Trophoblast cell (in vitro differentiated cells and primary cell): ENCODE measurements at places on chromosomes 7 and 10.

GRCh38 chr10:15096661-15097010 is 519 bp upstream of the RPP38 start:
- peaks cover 6% of the 10 kb centered on the region for H3K4me1 ChIP-seq
- H3K27me3 ChIP-seq, result no peaks in the 10 kb centered on the region
- H3K4me3 ChIP-seq, result peak overlapping the region; percentile 75
- peaks cover 5% of the 10 kb centered on the region for H3K36me3 ChIP-seq
- no peak for DNase-seq
- no peak overlapping the region for H3K27ac ChIP-seq

DNA sequence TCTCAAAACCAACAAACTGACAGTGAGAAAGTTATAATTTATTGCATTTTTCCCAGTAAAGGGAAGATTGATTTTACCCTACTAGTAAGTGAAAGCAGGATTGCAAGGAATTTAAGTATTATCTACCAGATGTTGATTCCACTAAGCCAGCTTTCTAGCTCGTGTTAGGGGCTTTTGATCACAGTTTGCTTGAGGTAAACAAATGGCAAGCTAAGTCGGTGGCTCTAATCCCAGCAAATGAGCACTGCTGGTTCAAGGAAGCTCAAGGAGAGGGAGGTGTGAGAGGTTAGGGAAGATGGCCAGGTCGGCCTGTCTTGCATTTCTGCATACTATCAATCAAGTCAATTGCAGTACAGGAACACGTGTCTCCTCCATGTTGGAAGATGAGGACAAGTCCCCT is 448.7 kb upstream of the POM121L12 start:
- H3K36me3 ChIP-seq, result no peaks in the 10 kb centered on the region
- DNase-seq, result no peak
- H3K4me3 ChIP-seq, result no peak overlapping the region
- H3K27me3 ChIP-seq, result no peaks in the 10 kb centered on the region

DNA sequence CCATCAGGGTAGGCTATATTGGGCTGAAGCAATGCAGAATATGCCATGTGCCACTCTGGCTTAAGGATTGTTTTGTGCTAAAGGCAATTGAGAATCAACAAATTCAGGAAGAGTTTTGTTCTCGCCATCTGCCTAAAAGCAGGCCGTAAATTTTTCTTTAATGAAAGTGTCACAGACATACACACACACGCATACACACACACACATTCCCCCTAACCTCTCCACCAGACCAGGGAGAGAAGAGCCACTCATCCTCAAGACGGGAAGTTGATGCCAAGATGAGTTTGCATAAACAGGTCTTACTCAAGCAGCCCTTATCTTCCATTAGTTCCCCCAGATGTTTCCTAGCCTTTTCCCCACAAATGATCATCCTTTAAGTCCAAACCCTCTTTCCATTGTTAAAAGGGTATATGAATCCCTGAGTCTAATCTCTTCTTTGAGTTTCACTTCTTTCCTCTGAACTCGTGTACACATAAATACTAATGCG is 59.6 kb upstream of the TRIM24 start:
- no peaks in the 10 kb centered on the region for H3K36me3 ChIP-seq
- H3K4me1 ChIP-seq, result no peaks in the 10 kb centered on the region
- H3K27ac ChIP-seq, result no peak overlapping the region
- H3K4me3 ChIP-seq, result no peak overlapping the region

- no peaks in the 10 kb centered on the region for H3K27me3 ChIP-seq
- no peaks in the 10 kb centered on the region for H3K4me1 ChIP-seq
- H3K27ac ChIP-seq, result no peak overlapping the region
- no peak overlapping the region for H3K4me3 ChIP-seq
- no peak for DNase-seq
Measured at GRCh38 chr10:60003651-60004523, 97.5 kb upstream of the CCDC6 start.

- no peaks in the 10 kb centered on the region for H3K27me3 ChIP-seq
- H3K4me1 ChIP-seq, result no peaks in the 10 kb centered on the region
- H3K27ac ChIP-seq, result no peak overlapping the region
- peaks cover 18% of the 10 kb centered on the region for H3K36me3 ChIP-seq
- no peak for DNase-seq
- H3K4me3 ChIP-seq, result no peak overlapping the region
Measured at GRCh38 chr10:90889636-90890035, 17.9 kb downstream of the RPP30 start.

- DNase-seq, result no peak
- H3K27me3 ChIP-seq, result no peaks in the 10 kb centered on the region
- H3K4me3 ChIP-seq, result no peak overlapping the region
- no peaks in the 10 kb centered on the region for H3K36me3 ChIP-seq
Measured at GRCh38 chr7:94442639-94443038, 47.9 kb downstream of the COL1A2 start.

- no peak overlapping the region for H3K4me3 ChIP-seq
- no peaks in the 10 kb centered on the region for H3K27me3 ChIP-seq
- no peak overlapping the region for H3K27ac ChIP-seq
- no peaks in the 10 kb centered on the region for H3K4me1 ChIP-seq
- DNase-seq, result no peak
- H3K36me3 ChIP-seq, result no peaks in the 10 kb centered on the region
Measured at GRCh38 chr10:34092891-34093290, 722.2 kb downstream of the PARD3 start.

GRCh38 chr10:4511509-4511908 is 314.5 kb upstream of the AKR1E2 start:
- no peaks in the 10 kb centered on the region for H3K27me3 ChIP-seq
- no peaks in the 10 kb centered on the region for H3K36me3 ChIP-seq
- no peak overlapping the region for H3K27ac ChIP-seq
- no peaks in the 10 kb centered on the region for H3K4me1 ChIP-seq

DNA sequence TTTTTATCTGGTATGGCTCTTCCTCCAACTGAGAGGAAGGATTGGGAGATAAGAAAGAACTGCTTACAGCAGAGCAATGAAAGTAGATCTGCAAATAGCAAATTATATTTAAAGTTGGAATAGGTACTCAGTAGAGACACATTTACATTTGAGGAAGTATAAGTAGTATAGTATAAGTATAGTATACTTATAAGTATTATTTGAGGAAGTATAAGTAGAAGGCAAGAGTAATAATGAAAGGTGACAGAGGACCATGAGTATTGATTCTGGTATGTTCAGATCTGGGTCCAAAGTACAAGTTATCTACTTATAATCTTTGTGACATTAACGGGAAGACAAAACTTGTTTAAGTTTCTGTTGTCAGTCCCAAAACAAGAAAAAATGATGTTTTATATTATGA is 527.6 kb upstream of the SORCS1 start:
- no peaks in the 10 kb centered on the region for H3K4me1 ChIP-seq
- H3K36me3 ChIP-seq, result no peaks in the 10 kb centered on the region
- H3K4me3 ChIP-seq, result no peak overlapping the region
- no peak overlapping the region for H3K27ac ChIP-seq

GRCh38 chr10:30820261-30820991 is 190.9 kb upstream of the LYZL2 start:
- H3K27me3 ChIP-seq, result no peaks in the 10 kb centered on the region
- no peak overlapping the region for H3K4me3 ChIP-seq
- no peak for DNase-seq
- H3K36me3 ChIP-seq, result no peaks in the 10 kb centered on the region
- H3K4me1 ChIP-seq, result no peaks in the 10 kb centered on the region

GRCh38 chr7:105578496-105578895 is 2.8 kb downstream of the EFCAB10 start:
- no peak for DNase-seq
- no peak overlapping the region for H3K27ac ChIP-seq
- H3K36me3 ChIP-seq, result no peaks in the 10 kb centered on the region
- H3K4me1 ChIP-seq, result peaks cover 2% of the 10 kb centered on the region

DNA sequence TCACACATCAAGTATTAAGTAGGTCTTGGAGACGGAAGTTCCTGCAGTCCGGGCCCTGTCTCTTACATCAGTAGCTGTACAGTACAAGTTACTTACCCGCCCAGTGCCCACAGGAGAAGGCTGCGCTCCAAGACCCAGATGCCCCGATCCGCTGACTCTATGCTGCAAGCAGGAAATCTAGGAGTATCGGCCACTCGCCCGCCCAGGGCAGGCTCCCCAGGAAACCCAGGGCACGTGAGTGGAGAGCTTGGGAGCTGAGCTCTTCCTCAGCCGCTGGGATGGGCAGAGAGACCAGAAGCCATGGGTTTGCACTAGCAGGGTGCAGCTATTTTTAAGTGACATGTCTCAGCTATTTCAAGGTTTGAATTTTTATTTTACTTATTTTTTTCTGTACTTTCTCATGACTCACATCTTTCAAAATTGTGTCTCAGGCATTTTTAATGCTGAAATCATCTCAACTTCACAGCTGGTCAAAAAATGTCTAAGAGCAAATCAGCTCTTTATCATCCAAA is 1.9 kb upstream of the GPER1 start:
- no peak overlapping the region for H3K4me3 ChIP-seq
- no peaks in the 10 kb centered on the region for H3K27me3 ChIP-seq
- no peak for DNase-seq
- peaks cover 2% of the 10 kb centered on the region for H3K36me3 ChIP-seq

DNA sequence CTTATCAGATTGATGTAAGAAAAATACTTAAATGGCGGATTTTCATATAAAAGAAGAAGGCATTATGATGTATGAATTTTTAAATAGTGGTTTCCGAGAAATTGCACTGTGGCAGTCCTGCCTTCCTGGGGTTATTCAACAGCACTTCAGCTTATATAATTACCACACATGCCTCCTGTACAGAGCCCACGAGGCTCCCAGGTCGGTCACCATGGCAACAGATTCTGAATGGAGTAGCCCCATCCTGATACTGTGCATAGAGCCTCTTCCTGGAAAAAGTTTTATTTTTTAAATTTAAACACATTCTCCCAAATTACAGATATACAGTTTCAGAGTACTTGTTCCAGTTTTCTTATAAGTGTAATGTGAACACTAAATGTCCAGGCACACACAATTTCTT is 15.9 kb upstream of the ASB4 start:
- H3K36me3 ChIP-seq, result no peaks in the 10 kb centered on the region
- no peaks in the 10 kb centered on the region for H3K27me3 ChIP-seq
- no peak for DNase-seq
- H3K27ac ChIP-seq, result no peak overlapping the region
- H3K4me1 ChIP-seq, result no peaks in the 10 kb centered on the region

- H3K36me3 ChIP-seq, result no peaks in the 10 kb centered on the region
- DNase-seq, result no peak
- H3K4me1 ChIP-seq, result no peaks in the 10 kb centered on the region
- H3K4me3 ChIP-seq, result no peak overlapping the region
- H3K27me3 ChIP-seq, result no peaks in the 10 kb centered on the region
- H3K27ac ChIP-seq, result no peak overlapping the region
Measured at GRCh38 chr7:134022286-134022911, 104.7 kb upstream of the LRGUK start.

GRCh38 chr7:2190531-2190930 is 42.2 kb downstream of the MAD1L1 start:
- no peak for DNase-seq
- H3K4me1 ChIP-seq, result peaks cover 3% of the 10 kb centered on the region
- no peaks in the 10 kb centered on the region for H3K27me3 ChIP-seq
- H3K27ac ChIP-seq, result no peak overlapping the region
- H3K4me3 ChIP-seq, result no peak overlapping the region
- H3K36me3 ChIP-seq, result peaks cover 7% of the 10 kb centered on the region

DNA sequence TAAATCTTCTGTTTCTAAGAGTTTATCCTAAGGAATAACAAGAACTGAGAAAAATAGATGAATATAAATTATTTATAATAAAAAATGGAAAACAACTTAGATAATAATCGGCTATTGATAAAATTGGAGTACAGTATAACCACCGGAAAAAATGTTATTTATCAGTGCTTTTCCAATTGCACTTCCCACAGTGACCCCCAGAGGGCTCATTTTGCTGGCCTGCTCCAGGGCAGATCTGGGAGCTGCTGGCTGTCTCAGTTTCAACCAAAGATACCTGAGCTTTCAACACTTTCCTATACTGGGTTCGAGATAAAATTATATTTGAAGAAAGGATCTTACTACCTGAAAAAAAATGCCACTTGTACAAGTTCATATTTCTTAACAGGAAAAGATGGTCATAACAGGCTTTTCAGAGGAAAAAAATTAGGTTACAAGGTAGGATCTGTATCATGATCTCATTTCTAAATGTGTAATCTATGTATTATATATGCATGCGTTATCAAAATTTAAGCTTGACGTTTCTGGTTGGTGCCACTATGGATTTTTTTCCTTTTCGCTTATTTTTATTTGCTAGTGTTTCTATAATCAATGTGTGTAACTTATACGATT is 165.7 kb downstream of the NPSR1 start:
- no peaks in the 10 kb centered on the region for H3K4me1 ChIP-seq
- no peaks in the 10 kb centered on the region for H3K36me3 ChIP-seq
- H3K27ac ChIP-seq, result no peak overlapping the region
- no peaks in the 10 kb centered on the region for H3K27me3 ChIP-seq
- DNase-seq, result peak; percentile 82
- no peak overlapping the region for H3K4me3 ChIP-seq

GRCh38 chr10:49243610-49244283 is 55.2 kb upstream of the C10orf71 start:
- DNase-seq, result no peak
- H3K4me3 ChIP-seq, result no peak overlapping the region
- no peak overlapping the region for H3K27ac ChIP-seq
- H3K27me3 ChIP-seq, result no peaks in the 10 kb centered on the region

GRCh38 chr10:104077663-104078151 is 8.0 kb downstream of the COL17A1 start:
- H3K27ac ChIP-seq, result no peak overlapping the region
- H3K27me3 ChIP-seq, result no peaks in the 10 kb centered on the region
- H3K36me3 ChIP-seq, result no peaks in the 10 kb centered on the region
- H3K4me3 ChIP-seq, result no peak overlapping the region
- peaks cover 3% of the 10 kb centered on the region for H3K4me1 ChIP-seq

DNA sequence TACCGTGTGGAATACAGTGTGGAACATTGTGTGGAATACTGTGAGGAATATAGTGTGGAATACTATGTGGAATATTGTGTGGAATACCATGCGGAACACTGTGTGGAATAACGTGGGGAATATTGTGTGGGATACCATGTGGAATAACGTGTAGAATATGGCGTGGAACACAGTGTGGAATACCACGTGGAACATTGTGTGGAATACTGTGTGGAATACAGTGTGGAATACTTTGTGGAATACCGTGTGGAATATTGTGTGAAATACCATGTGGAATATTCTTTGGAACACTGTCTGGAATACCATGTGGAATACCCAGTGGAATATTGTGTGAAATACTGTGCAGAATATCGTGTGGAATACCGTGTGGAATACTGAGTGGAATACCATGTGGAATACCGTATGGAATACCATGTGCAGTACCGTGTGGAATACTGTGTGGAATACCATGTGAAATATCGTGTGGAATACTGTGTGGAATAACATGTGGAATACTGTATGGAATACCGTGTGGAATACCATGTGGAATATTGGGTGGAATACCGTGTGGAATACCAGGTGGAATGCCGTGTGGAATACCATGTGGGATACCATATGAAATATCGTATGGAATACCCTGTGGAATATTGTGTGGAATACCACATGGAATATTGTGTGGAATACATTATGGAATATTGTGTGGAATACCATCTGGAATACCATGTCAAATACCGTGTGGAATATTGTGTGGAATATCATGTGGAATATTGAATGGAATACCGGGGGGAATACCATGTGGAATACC is 133.1 kb upstream of the CHST15 start:
- no peak overlapping the region for H3K4me3 ChIP-seq
- no peak for DNase-seq
- no peaks in the 10 kb centered on the region for H3K27me3 ChIP-seq
- no peaks in the 10 kb centered on the region for H3K36me3 ChIP-seq
- no peaks in the 10 kb centered on the region for H3K4me1 ChIP-seq
- H3K27ac ChIP-seq, result no peak overlapping the region
